Activated CD4-positive, CD25-positive, alpha-beta regulatory T cell treated with anti-CD3 and anti-CD28 coated beads, Interleukin-2, amount 50 U/mL, for 16 hours (primary cell): ENCODE measurements at places on chromosomes 2 and 18.

GRCh38 chr2:96306370-96306769 is 1.0 kb upstream of the SNRNP200 start:
- no peak for DNase-seq

DNA sequence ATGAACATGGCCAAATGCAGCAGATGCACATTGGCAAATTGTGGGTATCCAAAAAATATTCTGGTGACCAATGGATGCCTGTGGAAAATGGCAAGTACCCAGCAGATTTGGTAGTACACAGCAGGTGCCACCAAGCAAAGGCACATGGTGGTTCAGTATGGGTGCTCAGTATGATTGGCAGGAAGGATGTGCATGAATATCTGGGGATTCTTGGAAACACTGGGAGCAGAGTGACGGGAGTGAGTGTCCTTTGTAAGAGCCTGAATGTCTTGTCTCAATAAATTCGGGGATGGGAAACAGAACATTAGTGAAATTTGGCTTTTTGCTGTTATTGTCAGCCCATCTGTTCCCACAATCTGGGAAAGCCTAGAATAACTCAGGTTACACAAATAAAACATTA is 36.8 kb upstream of the ACADL start:
- no peak for DNase-seq

DNA sequence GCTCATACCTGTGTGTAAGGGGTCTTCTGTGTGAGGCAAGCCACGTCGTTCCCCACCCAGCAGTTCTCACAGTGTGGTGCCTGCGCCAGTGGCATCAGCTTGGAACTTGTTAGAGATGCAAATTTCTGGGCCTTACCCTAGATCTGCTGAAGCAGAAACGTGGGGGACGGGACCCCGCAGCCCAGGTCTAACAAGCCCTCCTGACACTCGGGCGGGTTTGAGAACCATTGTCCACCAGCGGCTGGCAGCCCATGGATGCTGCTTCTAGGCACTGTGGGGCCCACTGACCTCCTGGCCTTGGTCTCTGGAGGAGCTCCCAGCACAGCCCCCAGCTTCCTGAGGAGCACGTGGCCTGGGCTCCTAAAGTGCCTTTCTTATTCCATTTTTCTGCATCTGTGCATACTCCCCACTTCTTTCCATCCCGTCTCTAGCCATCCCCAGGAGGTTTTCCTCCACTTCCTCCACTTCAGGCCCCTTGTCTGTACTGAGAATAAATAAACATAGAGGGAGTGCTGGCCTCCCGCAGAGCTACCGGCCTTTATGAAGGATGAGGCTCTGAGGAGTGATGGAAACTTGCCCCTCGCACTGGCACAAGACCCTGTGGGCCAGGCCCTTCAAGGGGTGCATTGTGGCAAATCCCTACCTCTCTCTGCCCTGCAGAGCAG is 94.3 kb downstream of the GALR1 start:
- no peak for DNase-seq

DNA sequence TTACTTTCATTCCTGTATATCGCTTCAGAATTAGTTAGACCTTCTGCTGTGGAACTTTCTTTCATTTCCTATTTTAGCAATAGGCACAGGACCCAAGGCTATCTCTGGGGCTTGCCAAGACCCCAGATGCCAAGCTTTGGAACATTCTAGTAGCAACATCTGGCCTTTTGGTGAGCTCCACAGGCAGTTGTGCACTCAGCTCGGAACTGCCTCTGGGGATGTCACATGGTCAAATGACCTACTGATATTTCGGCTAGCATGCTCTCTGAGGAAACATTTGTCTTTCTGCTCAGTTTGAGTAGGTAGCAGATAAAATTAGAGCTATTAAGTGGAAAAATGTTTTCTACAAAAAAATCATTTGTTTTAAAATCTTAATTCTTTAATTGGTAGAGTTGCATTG is 76.6 kb upstream of the ITGA4 start:
- no peak for DNase-seq

DNA sequence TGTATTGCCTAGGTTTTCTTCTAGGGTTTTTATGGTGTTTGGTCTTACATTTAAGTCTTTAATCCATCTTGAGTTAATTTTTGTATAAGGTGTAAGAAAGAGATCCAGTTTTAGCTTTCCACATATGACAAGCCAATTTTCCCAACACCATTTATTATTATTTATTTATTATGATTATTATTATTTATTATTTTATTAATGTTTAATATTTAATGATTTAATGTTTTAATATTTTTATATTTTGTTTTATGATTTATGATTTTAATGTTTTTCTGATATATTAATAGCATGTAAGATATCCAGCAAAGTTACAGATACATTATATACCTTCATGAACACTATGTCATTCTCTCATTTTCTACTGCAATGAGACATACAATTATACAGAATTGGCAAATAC is 1082.0 kb downstream of the DSC3 start:
- no peak for DNase-seq

GRCh38 chr2:177584030-177584692 is 191.6 kb downstream of the AGPS start:
- DNase-seq = no peak

- no peak for DNase-seq
These were observed 20.3 kb upstream of the KDM3A start for GRCh38 chr2:86420913-86421312.

GRCh38 chr2:226059961-226060627 is 660.6 kb downstream of the NYAP2 start:
- DNase-seq = no peak

- DNase-seq = peak; percentile 84
These were observed at the start of gene ZNF407 for GRCh38 chr18:74597662-74598349. Gene ZNF407, plus strand, starts transcription at chr18:74597870. Its CDS starts 33,150 bp downstream, at chr18:74631020.

- no peak for DNase-seq
These were observed 414.2 kb upstream of the CHAC2 start for GRCh38 chr2:53353135-53354114.

DNA sequence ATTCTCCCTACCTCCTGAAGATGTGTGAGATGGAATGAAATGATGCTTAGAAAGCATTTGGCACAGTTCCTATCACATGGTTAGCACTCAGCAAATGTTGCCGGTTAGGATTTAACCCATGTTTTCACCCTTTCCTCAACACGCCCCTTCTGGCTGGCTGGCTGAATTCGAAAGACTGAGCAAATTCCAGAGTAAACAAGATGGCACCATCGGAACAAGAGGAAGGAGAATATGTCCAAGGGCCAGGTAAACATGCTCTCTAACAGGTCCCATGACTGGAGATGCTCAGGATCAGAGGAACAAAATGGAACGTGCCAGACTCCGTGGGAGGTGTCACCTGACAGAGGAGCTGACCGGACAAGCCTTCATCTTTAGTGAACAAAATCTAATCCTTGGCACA is 145.6 kb downstream of the ANKRD44 start:
- no peak for DNase-seq

- DNase-seq = no peak
These were observed 255.6 kb downstream of the PTPRM start for GRCh38 chr18:7822435-7823331.

GRCh38 chr2:112035786-112036185 is 19.3 kb upstream of the TMEM87B start:
- no peak for DNase-seq

DNA sequence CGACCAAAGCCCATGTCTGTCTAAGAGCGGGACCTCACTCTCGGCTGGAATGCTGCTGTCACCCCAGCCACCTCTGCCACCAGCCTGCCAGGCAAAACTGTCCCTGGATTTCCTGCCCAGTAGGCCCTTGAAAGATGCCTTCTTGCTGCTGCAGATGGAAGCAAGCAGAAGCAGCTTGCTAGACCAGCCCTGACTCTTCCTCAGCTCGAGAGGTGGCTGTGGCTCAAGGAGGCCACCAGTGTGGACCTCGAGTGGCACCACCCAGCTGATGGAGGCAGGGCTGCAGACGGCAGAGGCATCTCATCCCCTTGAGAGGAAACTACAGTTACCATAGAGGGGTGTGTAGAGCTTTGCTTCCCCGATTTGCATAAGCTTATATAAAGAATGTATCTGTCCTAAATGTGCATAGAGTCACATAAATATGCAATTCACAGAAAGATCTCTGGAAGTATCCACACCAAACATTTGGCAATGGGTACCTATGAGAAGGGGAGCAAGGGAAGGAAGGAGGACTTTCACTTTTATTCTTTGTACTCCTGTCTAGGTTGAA is 20.6 kb downstream of the ADCY3 start:
- DNase-seq = no peak

DNA sequence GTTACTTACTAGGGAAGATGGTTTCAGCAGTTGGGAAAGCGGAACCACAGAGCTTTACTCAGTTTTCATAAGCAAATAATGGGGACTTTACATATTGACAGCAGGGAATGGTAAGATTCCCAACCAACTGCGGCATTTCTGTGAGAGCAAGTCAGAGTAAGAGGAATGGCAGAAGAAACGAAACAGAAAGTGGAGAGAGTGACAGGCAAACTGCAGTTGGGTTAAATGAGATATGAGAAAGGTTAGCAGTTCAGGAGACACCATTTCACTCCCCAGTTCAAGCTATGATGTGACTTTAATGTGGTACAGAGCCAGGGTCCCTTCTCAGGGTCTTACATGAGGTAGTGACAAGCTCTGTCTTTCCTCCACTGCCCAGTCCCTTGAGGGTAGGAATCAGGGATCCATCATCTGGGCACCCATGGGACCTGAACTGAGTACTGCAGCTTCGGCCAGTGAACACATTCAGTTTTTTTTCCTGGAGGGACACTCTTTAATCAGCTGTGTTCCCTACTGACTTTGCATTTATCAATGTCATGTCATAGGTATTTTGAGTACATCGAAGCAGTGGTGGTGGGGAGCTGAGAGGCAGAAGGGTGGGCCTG is 33.0 kb upstream of the GREB1 start:
- DNase-seq = no peak

- no peak for DNase-seq
These were observed 46.7 kb upstream of the KCNF1 start for GRCh38 chr2:10864861-10865636.

- no peak for DNase-seq
These were observed 2.6 kb upstream of the CHRND start for GRCh38 chr2:232523402-232523681.

DNA sequence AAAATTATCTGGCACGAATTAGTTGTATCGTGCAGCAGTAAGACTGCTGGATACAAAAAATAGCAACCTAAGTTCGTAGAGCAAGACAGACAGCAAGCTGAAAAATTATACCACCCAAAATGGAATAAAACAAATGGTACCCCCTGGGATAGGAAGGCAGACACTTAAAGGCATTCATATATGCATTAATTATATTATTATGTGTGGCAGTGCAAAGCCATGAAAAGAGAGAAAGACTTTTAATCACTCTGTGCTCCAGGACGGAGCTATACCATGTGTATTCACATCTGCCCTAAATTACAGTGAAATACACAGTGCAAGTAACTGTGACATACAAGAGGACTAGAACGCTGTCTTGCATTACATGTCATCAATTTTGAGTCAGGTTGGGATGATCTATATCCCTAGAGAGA is 235.9 kb downstream of the GULP1 start:
- no peak for DNase-seq

DNA sequence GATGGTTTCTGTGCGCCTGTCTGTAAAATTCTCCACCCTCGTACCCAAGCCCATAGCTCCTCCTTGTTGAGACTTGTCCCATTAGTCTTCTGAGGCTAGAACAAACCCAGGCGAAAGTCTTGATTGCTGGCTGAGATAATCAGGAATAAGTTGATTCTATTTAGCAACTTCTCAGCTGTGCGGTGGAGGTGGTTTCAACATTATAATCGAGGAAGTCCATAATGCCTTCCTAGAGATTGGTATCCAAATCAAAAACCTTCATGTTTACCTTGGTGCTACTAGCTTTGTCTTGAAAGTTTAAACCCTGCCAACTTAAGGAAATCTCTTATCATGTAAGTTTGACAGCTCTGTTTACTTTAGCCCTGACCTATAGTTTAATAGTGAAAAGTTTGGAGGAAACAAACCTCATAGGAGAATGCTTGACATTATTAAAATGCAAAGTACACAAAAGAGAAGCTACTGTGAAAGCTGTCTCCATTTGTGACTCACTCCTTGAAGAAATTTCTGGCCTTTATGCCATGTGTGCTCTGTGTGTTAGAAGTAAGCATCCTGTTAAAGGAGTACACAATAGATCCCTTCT is 36.6 kb upstream of the DSC1 start:
- DNase-seq = no peak

- no peak for DNase-seq
These were observed 168.4 kb downstream of the NDUFA10 start for GRCh38 chr2:239856620-239857285.

- DNase-seq = no peak
These were observed 143.4 kb downstream of the ADCYAP1 start for GRCh38 chr18:1048032-1048431.

DNA sequence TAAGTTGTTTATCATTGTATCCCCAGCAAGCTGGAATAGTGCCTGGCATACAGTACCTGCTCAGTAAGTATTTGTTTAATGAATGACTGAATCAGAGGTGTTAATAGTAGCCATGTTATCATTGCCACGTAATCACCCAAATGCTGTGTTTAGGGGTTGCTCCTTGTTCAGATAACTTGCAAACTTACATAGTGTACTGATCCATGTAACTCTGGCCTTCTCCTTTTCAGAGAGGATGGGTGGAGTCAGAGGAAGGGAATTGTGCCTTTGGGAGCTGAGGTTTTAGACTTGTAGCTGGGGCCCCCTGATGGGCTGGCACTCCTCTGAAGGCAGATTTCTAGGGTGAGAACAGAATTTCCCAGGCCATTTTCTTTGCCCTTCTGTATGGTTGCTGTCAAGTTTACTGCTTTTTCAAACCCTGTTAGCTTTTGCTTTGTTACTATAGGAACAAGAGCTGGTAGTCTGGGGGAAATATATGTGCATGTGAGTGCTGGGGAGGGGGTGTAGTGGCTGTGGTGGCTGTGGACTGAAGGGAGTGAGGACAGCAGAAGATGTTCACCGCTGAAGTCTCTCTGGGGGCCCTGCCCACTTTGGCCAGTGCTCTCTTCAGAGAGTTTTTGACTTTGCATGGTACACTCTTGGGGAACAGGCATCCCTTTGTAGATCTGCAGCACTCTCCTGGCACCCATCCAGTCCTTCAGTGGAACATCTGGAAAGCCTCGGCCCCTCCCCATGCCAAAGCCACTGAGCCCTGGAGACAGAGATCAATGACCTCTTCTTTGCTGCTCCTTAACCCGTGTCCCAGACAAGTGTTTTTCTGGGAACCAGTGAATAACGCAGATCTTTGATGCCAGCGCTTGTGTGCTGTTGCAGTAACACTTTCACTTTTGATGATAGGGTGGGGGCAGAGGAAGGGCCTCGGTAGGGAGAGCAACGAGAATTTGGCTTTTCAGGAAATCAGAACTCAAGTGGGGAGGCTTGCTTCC is 209.0 kb downstream of the PRKCE start:
- no peak for DNase-seq
